Mucosa of descending colon (tissue), 3 donors: ENCODE measurements at places on chromosomes 1 and 21. TPM values are rescaled to one million over a fixed set of nuclear protein-coding genes. Genes with fewer than 3 reads are reported as not detected.

GRCh38 chr1:197101978-197102377 lies 34.9 kb upstream of the F13B start:
- no peak for DNase-seq

DNA sequence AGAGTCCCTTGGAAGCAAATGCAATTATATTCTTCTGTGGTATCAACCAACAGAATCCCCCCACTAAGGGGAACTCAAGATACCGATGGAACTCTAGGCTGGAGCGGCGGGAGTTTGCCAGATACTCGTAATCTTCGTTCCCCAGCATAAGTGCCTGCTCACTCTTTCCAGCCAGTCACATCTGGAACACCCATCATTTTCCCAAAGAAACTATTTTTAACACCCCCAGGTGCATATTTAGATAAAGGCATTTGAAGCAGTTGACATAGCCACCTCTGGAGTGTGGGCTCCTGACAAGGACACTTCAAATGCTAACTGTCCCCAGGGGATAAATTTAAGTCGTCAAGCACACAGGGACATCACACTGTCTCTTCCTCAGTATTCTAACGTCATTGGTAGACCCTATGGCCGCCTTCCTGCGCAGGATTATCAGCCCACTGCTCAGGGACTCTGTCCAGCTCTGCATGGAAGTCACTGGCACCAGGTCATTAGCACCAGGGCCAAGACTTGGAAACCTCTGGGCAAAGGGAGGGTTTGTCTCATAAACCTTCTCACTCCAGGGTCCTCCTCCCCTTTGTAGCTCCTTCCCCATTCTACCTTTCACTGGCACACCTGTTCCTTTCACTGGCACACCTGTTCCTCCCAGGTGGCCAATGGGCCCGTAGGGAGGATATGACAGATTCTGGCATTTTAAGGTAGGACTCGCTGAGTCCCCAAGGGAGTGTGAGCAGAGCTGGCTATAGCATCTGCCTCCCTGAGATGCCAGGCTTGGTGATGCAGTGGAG lies 48.8 kb downstream of the H3-3A start:
- no peak for DNase-seq

DNA sequence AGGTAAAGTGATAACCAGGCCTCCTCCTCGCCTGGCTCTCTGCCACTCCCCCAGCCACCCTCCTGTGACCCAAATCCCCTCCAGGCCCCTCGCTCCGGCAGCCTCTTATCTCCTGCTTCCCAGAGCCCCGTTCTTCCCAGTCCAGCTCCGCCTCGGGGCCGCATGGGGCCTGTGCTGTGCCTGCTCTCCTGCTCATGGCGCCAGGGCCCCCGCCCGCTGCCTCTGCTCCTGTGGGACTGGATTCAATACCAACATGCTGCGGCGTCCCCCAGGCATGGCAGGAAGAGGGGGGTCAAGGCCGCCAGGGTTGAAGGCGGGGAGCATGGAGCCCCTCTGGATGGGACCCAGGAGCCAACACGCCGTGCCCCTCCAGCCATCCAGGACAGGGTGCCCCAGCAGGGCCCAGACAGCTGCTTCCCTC lies 213.0 kb upstream of the VAMP3 start:
- DNase-seq, result peak; percentile 41

- DNase-seq, result no peak
These were observed 12.0 kb downstream of the DUSP10 start for GRCh38 chr1:221729771-221730330.

DNA sequence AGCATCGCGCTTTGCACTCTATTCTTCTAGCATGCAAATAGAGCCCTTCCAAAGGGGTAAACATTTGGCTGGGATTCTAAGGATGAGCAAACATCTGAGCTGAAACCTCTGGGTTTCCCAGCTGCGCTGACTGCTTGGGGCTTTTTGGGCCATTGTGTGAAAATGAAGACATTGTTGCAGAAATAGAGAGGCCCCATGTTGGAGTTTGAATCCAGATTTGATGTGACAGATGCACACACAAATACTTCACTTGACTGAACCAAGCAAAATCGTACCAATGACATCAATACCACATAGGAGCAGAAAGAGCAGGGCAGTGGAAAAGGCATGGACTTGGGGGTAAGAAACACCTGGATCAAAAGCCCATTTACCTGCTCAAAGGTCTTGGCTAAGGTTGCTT lies 144.6 kb upstream of the HMGB4 start:
- DNase-seq, result no peak

SPRR4 gene
- not detected for total RNA-seq

DNA sequence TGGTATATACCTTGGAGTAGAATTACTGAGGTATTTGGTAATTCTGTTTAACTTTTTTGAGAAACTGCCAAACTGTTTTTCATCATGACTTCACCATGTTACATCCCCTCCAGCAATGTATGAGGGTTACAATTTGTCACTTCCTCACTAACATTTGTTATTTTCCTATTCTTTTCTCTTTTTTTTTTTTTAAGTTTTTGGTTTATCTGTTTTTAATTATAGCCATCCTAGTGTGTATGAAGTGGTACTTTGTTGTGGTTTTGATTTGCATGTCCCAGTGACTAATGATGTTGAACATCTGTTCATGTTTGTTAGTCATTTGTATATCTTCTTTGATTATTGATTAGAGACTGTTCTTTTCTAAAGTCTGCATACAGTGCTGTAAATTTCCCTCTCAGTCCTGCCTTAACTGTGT lies 147.3 kb downstream of the HS2ST1 start:
- no peak for DNase-seq
